ENCODE measurements at places on chromosomes 16 and 17.
A peak's percentile ranks its signal among the peaks of the same experiment; 100 is the strongest.

DNA sequence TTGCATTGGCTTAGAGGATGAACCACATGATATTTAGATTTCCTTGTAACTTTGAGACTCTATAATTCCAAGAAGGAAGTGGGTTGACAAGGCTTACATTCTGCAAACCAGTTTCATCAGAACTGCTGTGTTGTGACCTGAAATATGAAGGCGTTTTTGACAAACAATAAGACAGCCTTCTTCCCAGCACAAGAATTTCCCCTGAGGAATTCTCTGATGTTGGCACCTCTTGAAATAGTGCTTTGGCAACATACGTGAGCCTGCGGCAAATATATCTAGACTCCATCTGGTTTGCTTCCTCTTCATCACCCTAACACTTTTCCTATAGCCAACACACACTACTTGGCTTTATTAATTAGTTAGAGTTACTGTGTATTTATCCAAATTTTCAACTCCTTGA is 585.5 kb upstream of the SOX9 start:
- DNase-seq, result no peak

GRCh38 chr16:79089735-79090284 is 510.7 kb downstream of the MAF start:
- no peak for DNase-seq

GRCh38 chr16:57044931-57045693 is 47.3 kb upstream of the CPNE2 start:
- no peak for DNase-seq

DNA sequence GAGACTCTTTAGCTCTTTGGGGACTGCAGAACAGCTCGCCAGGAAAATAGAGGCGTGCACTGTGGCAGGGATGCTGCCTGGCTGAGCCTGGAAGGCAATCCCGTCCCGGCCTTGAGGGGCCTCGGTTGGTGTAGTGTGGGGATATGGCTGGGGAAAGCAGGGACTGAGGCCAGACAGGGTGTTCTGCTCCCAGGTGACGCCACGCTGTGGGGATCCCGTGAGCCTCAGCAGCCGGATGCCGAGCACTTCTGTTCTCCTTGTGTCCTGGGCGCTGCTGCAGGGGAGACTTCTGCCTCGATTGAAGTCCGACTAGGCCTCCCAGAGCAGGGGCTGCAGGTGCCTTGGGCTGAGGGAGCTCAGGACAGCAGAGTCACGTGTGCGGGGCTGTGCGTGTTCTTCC is 72.6 kb downstream of the BANP start:
- no peak for DNase-seq

DNA sequence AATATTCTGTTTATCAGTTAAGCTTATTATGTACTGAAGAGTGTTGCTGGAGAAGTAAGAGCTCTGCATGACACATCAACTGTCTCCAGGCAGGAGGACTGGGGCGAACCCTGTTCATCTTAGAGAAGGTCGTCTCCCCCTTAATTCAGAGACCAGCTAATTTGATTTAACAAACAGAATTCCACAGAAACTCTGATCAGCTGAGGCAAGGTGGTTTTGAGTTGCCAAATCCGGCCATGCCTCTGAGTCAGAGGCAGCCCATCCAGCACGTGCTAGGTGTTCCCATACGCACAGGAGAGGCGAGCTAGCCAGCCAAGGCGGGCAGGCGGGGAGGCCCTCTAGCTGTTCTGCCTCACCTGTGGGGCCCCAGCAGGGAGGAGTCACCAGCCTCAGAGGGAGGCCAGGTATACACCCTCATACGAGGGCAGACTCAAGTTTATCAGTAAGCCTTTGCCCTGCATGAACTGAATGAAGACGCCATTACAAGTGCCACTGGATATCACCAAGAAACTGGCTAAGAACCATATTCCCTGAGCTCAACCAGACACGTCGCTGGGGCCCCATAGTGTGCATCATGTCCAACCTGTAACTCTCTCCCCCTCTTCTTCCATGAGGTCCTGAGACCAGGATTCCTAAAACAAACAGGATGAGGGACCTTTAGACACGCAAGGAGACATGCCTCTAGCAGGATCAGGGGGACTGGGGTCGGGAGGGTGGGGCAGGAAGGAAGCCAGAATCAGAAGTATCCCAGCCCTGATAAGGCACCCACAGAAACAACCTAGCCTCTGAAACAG is 25.7 kb downstream of the STAT5A start:
- no peak for DNase-seq

DNA sequence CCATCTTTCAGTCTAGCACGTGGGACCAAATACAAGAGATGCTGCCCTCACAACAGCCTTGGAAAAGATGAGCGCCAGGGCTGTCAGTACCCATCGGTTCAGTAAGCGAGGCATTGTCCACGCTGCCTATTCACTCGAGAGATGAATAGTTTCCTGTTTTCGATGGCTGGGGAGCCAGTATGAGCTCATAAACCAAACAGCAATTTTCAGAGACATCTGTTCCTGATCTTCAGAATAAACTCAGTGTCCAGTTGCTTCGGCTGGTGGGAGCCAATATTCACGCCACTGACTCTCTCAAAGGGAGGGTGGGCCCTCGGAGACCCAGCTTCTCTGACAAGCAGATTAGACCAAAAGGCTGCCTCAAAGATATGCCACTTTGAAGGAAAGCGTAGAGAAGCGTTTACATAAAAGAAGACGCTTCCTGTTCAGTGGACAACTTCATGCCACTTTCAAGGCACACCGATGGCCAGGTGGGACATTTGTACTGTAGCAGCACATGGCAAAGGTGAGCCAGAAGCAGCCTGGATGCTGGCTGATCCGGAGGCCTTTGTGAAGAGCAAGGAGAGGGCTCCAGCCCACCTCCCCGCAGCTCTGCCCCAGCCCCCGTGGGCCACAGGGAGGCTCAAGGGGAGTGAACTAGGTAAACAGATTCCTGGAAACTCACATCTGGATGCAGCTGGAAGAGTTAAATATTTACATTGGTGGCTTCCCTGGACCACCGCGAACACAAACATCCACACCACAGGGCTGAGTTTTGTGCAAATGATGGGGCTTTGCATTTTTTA is 6.0 kb downstream of the TIMM22 start:
- no peak for DNase-seq

DNA sequence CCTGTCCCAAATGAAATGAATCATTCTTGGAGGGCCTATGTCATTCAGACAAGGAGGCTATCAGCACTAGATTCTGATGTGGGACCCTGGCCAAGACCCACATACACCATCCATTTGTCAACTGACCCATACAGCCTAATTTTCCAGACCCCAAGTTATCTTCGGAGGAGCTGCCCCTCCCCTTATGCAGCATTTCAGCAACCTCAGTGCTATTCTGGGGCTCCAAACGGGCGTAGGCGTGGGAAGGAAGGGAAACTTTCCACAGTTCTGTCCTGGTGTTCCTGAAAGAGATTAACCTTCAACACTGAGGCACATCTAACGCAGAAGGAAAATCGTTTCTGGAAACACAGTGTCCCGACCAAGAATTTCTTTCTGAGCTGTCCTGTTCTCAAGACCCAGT is 86.7 kb downstream of the MYH11 start:
- DNase-seq, result no peak

GRCh38 chr16:1182950-1183907 is 30.3 kb downstream of the CACNA1H start:
- no peak for DNase-seq

- DNase-seq, result no peak
Observed at GRCh38 chr17:75814900-75815373, 29.3 kb downstream of the UNC13D start.

GRCh38 chr17:45256114-45256966 is 5.6 kb downstream of the SPATA32 start:
- DNase-seq, result no peak

GRCh38 chr16:77548151-77548550 is 113.3 kb upstream of the ADAMTS18 start:
- DNase-seq, result no peak

DNA sequence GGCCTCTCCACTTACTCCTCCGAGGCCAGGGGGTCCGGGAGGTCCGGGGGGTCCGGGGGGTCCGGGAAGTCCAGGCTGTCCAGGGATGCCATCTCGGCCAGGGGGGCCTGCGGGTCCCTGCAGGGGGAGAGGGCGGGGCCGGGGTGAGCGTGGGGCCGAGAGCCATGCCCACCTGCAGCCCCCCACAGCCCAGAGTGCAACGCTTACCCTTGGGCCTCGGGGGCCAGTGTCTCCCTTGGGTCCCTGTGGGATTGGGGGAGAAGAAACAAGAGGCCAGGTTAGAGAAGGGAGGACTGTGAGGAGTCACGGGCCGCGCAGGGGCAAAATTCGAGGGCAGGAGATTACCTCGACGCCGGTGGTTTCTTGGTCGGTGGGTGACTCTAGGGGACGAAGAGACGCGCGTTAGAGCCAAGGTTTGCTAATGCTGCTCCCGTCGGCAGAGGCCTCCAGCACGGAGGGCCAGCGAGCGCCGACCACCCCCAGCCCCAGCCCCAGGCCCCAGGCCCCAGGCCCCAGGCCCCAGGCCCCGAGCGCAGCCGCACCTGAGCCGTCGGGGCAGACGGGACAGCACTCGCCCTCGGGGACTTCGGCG is 2.1 kb downstream of the COL1A1 start:
- DNase-seq, result no peak

DNA sequence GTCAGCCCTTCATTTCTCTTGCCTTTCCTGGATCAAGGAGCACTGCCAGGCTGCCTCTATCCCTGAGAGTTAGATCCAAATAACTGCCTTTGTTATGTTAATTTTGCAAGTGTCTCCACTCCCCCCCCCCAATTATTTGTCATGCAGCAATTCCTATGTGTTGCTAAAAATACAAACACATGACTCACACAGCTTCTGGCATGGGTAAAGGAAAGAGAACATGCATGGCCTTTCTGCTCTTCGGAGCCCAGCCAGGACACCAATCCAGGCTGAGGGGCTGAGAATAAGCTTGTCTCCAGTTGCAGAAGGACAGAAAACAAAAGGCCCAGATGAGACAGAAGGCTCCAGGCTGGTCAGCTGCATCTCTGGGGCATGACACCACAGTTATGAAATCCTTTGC is 148.0 kb upstream of the TNRC6C start:
- no peak for DNase-seq

GRCh38 chr16:81610144-81610842 is 165.7 kb downstream of the CMIP start:
- no peak for DNase-seq

DNA sequence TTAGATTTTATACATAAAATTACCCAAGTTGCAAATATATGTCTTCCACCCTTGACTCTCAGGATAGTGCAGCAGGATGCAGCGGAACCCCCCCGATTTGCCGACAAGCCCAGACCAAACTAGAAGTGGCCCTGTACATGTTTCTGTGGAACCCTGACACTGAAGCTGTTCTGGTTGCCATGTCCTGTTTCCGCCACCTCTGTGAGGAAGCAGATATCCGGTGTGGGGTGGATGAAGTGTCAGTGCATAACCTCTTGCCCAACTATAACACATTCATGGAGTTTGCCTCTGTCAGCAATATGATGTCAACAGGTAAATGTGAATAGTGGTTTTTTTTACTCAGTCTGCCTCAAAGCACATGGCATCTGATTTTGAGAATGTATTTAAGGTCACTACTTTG is 70.7 kb downstream of the OMG start:
- DNase-seq, result no peak

GRCh38 chr16:4325253-4325758 is 9.4 kb downstream of the GLIS2 start:
- DNase-seq, result no peak

- no peak for DNase-seq
Observed at GRCh38 chr16:65426484-65426883, 304.6 kb upstream of the CDH11 start.

GRCh38 chr17:30375661-30376060 is 3.1 kb upstream of the CPD start:
- no peak for DNase-seq

DNA sequence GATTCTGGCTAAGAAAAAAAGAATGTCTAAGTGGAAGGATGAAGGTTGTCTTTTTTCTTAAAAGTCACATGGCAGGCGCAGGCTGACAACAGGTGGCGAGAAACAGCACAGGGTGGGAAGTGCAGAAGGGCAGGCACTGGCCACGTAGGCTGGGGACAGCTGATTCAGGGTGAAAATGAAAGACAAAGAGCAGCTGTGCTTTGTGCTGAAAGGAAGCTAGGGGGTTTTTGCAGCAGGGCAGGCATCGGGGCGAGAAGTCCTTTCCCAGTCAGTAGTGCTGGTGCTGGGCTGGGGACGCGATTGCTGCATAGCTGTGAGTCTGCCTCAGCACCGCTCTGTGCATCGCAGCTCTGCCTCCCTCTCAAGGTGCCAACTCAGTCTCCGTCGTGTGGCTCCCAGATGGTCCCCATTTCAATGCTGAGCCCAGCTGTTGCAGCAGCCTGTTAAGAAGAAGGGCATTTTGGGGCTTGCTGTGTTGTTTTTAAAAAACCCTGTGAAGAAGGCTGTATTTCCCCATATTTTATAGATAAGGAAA is 183.1 kb upstream of the CCL2 start:
- no peak for DNase-seq

DNA sequence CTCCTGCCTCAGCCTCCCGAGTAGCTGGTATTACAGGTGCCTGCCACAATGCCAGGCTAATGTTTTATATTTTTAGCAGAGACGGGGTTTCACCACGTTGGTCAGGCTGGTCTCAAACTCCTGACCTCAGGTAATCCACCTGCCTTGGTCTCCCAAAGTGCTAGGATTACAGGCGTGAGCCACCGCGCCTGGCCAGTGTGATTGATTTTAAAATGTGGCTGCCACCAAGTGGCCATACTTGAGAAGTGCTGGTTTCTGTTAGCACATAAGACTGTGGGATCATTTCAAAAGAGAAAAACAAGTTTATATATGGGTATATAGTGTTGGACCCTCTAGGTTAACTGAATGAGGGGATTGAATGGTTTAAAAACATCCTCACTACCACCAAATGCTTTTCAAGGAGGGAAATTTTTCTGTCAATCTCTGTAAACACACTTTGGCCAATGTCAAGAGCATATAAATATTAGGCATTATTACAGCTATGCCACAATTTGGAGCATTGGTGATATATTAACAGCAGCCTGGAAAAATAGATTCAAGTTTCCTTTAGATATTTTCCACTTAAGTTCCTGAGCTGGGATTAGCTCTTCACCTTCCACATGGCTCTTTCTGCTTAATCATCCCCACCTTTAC is 13.5 kb upstream of the DHRS13 start:
- DNase-seq, result no peak

- no peak for DNase-seq
Observed at GRCh38 chr16:4032768-4033167, 83.5 kb downstream of the ADCY9 start.

- DNase-seq, result no peak
Observed at GRCh38 chr17:48633266-48633677, 7.1 kb upstream of the HOXB9 start.

DNA sequence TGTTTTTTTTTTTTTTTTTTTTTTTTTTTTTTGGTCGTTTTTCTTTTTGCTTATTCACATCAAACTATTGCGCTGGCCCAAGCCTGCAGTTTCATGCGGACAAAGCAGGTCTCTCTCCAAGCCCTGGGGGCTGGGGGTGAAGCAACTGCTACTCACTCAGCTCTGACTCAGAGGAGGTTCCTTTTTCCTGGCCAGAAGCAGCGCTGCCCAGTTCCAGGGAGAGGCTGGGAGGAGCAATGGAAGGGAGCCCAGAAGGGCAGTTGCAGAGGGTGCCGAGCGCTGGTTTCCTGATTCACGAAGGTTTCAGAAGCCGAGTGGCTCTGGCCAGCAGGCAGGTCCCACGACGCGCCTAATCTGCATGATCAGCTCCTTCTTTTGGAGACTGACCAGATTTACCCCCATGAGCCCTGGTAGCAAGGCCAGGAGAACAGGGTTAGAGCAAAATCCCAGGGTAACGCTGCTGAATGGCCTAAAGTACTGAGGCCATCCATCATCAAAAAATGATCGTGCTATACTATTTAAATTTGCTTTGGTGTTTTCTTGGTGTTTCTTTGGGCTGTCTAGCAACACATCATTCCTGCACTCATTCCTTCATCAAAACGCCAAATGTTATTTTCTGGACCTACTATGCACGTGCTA is 144.7 kb upstream of the SOX9 start:
- peak; percentile 83 for DNase-seq

- DNase-seq, result no peak
Observed at GRCh38 chr16:50573947-50574744, 25.9 kb downstream of the NKD1 start.
